ENCODE measurements at places on chromosomes 6 and 20.

GRCh38 chr20:37317994-37318640 lies 27.8 kb upstream of the SRC start:
- no peak for DNase-seq

- no peak for DNase-seq
Measured at GRCh38 chr6:142642651-142643050, 302.3 kb downstream of the HIVEP2 start.

- DNase-seq: peak; percentile 62
Measured at GRCh38 chr6:107670792-107671199, 153.3 kb downstream of the SCML4 start.

GRCh38 chr6:156423075-156423474 lies 354.1 kb upstream of the ARID1B start:
- DNase-seq: no peak

DNA sequence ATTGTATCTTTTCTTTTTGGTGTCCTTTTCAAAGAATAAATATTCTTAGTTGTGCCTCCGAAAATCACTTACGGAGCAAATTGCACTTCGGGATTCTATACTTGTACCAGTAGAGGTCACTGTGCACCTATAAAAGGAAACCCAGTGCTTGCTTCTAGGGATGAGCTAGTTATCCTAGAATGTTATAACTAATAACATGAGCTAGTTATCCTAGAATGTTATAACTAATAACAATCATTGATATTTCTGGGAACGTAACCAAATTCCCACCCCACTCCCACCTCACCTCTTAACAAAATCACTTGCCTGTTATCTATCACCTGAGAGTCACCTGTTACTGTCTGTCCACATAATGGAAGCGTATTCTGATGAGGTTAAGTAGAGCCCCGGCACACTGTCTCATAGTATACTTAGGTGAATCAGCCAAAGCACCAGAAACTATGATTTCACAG lies 126.9 kb upstream of the TIAM2 start:
- peak; percentile 75 for DNase-seq

- peak; percentile 93 for DNase-seq
Measured at GRCh38 chr20:38201356-38201755, 36.3 kb upstream of the TGM2 start.

- DNase-seq: no peak
Measured at GRCh38 chr6:169824848-169825557, 73.6 kb downstream of the ERMARD start.

- no peak for DNase-seq
Measured at GRCh38 chr20:23278172-23278571, 72.4 kb upstream of the NXT1 start.

DNA sequence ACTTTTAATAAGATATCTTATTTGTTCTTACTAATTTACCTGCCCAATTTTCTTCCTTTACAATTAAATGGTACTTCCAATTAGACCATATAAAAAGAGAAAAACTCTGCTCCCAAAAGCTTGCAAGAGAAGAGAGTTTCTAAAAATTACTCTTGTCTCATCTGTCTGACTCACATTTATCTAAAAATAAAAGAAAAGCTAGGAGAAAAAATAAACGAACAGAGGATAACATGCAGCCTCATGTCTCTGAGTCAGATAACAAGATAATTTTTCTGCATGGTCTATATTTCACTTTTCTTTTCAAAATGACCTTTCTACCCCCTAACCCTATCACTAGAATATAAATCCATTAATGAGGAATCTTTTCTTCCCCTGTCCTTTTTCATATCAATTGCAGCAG lies 127.2 kb upstream of the TCF21 start:
- DNase-seq: peak; percentile 75

- DNase-seq: no peak
Measured at GRCh38 chr6:158046201-158047126, 64.8 kb downstream of the SYNJ2 start.

DNA sequence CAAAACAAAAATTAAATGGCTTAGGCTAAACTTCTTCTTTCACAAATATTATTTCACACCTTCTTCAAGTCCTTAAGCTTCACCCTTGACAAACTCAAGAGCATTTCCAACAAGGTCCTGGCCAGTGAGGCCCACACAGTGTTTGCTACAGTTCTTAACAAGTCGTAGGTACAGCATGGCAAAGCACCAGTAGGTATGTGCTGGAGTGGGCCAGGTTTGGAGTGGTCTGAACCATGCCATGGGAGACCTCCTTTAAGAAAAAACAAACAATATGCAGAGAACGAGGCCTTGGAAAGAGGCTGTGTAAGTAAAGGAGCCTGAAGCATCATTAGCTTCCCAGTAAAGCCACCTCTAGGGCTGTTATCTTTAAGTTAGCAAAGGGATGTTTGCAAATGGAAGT lies 154.3 kb upstream of the SNX9 start:
- no peak for DNase-seq

- no peak for DNase-seq
Measured at GRCh38 chr20:63969838-63970713, at the start of gene ZNF512B. Gene ZNF512B (minus strand): TSS chr20:63969930. CDS start chr20:63967950, 1,980 bp downstream.

- no peak for DNase-seq
Measured at GRCh38 chr20:17228624-17229061, 1.8 kb downstream of the PCSK2 start.

Data from fibroblast of mammary gland (primary cell).